ENCODE measurements at places on chromosomes 6 and 20. TPM values are rescaled to one million over a fixed set of nuclear protein-coding genes. Genes with fewer than 3 reads are reported as not detected.

Gene TRIM10
- not detected for total RNA-seq

Gene CST4
- not detected for total RNA-seq

Gene CYP39A1
- total RNA-seq, result 2.4 TPM

Gene PRSS35
- total RNA-seq, result under 0.01 TPM

Gene BLCAP
- 48.0 TPM for total RNA-seq

Gene RIMS1
- total RNA-seq, result not detected

Gene GUCA1A
- not detected for total RNA-seq

Gene CYP21A2
- total RNA-seq, result not detected

Gene SLC17A1
- not detected for total RNA-seq

Gene PTCRA
- not detected for total RNA-seq

Gene TMEM217
- total RNA-seq, result 4.8 TPM

Gene POLR1C
- total RNA-seq, result 33.5 TPM

Gene SLC24A3
- 1.2 TPM for total RNA-seq

Gene MAPK14
- 42.2 TPM for total RNA-seq

Gene RIPPLY2
- not detected for total RNA-seq
